ENCODE measurements at places on chromosomes 7 and 10.

DNA sequence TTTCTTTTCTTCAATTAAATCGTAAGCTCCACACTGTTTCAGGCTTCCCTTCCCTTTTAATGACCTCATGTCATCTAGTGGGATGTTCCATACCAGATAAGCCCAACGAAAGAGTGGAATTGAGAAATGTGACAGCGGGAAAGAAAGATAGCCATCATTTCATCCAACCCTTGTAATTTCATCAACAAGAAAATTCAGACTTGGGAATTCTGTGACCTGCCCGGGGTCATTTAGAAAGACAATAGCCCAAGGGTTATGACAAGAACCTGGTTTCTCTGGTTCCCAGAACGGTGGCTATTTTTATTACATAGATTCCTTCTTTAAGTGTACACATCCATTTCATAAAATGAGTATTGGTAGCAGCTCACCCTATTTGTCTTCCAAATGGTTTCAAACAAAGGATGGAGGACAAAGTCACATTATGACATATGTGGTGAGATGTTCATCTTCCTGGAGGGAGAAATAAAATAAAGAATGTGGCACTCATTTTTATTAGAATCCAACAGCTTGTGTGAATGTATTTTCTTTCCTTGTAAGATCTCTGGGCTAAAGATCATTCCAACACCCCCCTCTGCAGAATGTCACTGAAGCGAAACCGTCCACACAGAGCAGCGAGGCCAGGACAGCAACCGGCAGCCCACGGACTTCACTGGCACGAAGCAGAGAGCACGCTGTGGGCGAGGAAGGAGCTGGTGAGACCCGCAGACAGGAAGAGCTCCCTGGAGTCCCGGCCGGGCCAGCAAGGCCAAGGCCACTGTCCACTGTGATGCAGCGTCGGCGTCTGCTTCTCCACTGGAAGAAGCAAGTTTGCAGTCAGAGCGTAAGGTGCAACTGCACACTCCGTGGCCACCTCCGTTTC lies 199.9 kb downstream of the KLF6 start:
- no peak for DNase-seq

DNA sequence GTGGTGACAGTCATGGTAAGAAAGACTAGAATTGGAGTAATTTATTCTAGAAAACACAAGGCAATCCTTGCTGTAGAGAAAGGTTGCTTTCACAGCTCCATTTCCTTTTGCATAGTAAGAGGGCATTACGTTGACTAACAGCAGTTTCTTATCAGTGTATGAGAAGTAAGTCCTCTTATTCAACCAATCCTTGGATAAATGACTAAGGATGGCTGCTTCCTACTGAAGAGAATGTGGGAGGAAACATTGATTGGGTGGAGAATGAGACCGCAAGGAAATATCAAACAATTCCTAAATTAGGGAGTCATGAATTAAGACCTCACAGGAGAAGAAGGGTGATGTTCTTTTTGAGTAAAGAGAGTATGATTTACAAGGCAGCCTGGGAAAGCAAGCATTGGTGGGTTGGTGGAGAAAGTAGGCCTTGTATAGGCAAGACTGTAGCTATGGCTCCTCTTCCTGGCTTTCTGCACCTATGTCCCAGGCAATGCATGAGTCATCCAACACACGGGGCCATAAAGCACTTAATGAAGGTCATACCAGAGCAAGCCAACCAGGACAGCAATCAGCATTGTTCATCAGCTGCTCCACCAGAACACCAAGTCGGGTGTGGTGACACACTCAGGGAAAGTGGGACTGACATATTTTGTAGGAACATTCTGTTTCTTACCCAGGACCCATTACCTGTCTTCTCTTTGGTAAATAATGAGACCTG lies 5.6 kb downstream of the MGAM start:
- no peak for DNase-seq

DNA sequence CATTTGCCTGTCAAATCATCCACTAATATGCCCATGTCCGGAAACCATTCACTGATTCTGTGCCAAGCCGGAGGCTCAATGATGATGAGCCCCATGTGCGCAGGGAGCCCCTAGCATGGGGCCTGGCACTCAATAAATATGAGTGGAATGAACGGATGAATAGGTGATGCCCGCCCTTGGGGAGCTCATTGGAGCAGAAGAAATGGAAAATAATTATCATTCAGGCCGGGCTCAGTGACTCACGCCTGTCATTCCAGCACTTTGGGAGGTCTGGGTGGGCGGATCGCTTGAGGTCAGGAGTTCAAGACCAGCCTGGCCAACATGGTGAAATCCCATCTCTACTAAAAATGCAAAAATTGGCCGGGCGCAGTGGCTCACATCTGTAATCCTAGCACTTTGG lies 11.0 kb downstream of the RHBDD2 start:
- DNase-seq: no peak

DNA sequence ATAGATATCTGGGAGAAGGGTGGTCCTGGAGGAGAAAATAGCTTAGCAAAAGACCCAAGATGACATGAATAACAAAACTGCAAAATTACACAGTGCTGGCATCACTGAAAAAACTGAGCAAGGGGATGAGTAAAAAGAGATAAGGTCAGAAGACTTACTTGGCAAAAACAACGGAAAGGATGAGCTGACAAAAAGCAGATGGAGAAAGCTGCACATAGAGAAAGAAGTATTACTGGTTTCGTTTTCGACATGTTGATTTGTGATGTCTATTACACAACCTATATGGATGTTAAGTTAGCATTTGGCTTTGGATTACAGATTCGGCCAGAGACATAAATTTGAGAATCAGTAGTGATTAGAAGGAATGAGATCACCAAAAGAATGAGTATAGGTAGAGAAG lies 132.1 kb downstream of the MACC1 start:
- no peak for DNase-seq

- DNase-seq: no peak
These were observed 299.4 kb upstream of the NPVF start for GRCh38 chr7:25527665-25528170.

DNA sequence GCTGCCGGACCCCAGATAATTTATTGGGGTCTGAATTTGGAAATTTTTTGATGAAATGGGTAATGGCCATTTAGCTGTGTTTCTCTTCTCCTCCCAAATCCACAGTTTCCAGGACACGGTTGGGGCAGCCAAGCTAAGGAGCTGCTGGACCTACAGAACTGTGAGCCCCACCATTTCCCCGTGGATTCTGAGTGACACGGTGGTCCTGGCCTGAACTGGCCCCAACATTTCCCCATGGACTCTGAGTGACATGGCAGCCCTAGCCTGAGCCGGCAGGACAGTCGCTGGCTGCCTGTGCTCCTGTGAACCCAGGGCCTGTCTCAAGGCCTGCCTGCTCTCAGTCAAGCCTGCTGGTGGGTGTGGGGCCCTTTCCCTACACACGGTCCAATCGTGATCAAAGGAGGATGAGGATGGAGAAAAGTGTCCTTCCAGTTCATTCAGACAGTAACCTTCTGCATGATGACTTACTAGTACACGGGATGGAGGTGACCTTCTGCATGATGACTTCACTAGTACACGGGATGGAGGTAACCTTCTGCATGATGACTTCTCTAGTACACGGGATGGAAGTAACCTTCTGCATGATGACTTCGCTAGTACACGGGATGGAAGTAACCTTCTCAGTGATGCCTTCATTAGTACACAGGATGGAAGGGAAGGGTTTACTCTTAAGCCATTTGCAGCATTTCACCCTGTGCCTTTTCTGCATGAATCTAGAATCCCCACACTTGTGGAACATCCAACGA lies 359.9 kb downstream of the GLRX3 start:
- DNase-seq: no peak

DNA sequence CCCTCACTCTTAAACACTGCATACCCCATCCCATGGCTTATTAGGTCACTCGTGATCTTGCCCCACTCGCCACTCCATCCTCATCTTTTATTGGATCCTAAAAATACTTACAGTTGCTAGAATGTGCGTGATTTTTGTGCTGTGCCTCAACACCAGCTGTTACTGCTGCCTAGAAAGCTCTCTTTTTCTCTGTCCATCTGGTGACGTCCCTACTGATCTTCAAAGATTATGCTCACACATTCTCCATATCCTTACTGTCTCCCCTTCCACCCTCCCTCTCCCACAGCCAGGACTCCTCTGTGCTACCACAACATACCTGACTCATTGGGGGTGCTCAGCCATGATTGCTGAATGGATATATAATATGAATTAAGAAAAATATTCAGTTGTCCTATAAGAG lies 42.0 kb downstream of the CDK6 start:
- no peak for DNase-seq

DNA sequence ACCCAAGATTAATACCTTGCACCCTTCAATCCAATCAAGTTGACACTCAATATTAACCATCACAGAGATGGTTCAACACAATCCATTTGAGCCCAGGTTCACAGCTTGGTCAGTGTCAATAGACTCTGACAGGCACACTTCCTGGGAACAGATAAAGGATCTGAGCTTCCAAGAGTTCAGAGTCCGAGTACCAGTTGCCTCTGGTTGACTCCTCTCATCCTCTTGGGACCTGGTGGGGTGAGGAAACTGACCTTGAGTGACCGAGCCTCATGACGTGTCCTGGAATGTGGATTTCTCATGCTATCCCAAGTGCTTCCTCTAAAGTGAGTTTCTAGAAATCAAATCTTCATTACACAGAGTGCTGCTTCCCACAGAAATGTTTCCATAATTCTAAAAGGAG lies 162.0 kb downstream of the CYP26A1 start:
- DNase-seq: no peak

- no peak for DNase-seq
These were observed 89.8 kb upstream of the HDAC9 start for GRCh38 chr7:18405726-18406125.

DNA sequence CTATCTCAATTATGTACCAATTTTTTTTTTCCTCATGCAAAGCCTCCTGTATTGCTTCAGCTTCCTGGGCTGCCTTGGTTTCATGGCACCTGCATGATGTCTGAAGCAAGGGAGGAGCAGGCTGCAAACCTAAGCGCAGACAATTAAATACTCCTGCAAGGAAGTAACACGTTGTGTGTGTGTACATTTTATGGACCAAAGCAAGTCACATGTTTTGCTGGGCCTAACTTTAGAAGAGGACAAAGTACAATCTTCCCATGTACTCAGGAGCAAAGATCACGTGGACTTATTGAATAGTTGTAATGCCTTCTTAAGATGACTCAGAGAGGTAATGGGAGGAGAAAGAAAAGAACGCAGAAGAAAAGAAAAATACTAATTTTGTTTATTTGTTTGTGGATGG lies 944.0 kb upstream of the C7orf33 start:
- DNase-seq: no peak

DNA sequence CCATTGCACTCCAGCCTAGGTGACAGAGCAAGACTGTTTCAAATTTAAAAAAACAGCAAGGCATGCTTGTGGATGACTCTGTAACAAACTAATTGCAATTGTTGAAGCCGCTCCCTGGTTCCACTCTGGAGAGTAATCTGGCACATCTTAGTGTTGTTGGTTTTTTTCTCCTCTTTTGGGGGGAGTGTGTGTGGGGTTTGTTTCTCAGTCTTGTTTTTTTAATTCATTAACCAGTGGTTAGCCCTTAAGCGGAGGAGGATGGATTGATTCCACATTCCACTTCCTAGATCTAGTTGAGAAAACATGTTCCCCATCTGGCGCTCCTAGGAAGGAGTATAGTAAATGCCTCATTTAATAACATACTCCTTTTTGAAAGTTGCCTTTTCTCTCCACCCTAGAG lies 8.6 kb upstream of the ZNF713 start:
- no peak for DNase-seq

- DNase-seq: no peak
These were observed 7.1 kb upstream of the SEMA3E start for GRCh38 chr7:83655951-83656556.

DNA sequence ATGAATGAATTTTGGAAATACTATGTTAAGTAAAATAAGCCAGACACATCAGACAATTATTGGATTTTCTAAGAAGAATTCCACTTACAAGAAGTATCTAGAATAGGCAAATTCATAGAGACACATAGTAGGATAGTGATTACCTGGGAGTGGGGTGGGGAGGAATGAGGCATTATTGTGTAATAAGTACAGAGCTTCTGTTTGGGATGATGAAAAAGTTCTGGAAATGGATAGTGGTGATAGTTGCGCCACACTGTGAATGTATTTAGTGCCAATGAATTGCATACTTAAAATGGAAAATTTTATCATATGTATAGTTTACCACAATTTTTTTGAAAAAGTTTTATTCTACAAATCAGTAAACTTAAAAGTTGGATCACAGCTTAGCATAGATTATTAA lies 297.2 kb upstream of the KAT6B start:
- no peak for DNase-seq

GRCh38 chr7:378041-378420 lies 88.1 kb downstream of the FOXL3 start:
- DNase-seq: no peak

DNA sequence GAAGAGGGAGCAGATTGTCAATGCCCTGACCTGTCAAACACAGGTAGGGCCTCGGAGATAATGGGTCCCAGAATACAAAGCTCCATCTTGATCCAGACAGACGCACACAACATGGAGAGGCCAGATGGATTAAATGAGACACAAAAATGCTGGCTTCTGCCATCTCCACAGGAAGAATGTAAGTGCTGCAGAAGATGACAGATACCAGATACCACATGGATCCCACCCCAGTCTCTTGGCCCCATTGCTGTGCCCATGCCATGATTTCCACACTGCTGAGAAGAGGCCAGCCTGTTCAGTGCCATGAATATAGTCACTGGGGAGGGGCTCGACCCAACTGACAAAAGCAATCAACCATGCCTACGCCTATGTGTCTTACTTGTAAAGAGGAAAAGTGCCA lies 487.9 kb downstream of the PARD3 start:
- no peak for DNase-seq

DNA sequence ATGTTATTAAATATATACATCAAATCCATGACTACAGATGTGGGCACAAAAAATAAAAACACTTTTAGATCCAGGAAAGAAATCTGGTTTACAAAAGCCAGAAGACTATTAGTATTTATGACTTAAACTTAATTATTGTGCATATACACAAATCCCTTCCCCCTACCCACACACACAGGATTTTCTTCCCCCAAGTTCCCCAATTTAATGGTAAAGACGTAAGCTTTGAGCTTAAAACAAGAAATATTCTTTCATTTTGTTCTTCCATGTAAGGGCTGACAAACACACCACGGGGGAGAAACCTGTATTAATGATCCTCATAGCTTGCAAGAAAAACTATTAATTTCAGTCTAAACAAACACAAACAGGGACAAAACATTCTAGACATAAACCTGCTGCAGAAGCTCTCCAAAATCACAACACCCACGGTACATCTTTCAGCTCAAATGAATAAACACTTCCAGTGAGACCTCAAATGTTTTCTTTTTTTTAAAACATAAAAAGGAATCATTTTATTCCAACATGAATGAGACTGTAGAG lies 28.5 kb downstream of the OSBPL3 start:
- no peak for DNase-seq

Measured in iPS DF 6.9 (cell line).